ENCODE measurements at places on chromosomes 11 and 22.
A peak's percentile ranks its signal among the peaks of the same experiment; 100 is the strongest.

DNA sequence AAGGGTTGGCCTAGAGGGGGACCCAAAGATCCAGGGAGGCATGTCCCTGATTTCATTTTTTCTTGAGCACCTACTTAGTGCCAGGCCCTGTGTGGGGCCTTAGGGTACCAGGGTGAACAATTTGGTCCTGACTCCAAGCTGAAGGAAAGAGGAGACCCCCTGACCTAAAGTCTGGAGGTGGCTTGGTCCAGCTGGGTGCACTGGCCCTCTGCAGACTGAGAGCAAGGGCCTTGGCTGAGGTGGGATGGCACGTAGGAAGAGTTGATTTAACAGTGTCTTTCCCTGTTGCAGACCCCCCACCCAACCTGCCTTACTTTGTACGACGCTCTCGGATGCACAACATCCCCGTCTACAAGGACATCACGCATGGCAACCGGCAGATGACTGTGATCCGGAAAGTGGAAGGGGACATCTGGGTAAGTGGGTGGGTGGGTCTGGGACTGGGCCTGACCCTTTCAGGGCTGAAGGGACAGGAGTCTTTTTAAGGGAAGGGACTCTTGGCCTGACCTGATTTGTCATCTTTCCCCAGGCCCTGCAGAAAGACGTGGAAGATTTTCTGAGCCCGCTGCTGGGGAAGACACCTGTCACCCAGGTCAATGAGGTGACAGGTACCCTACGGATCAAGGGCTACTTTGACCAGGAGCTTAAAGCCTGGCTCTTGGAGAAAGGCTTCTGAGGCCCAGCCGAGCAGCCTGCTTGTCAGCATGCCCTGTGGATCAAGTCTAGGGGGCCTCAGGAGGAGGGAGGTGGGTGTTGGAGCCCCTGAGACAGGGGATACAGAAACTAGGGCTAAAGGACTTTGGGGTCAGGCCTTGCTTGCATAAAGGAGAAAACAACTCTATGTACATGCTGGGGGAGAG is 3.3 kb downstream of the MRPL49 start:
- DNase-seq = no peak

DNA sequence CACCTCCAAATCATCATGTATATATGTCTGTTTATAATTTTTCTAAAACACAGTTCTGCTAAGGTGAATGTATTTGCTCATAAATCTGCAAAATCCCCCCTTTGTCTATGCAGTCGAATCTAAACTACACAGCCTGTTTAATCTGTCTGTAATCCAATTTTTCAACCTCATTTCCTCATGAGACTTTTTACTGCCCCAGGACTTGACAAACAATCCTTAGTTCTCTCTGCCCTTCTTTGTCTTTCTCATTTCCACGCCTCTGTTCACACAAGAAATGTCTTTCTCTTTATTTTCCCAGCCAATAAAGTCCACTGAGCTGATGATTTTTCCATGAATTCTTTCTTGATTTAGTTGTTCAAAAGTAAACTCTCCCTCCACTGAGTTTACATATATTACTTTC is 1154.3 kb downstream of the FAM181B start:
- DNase-seq = no peak

DNA sequence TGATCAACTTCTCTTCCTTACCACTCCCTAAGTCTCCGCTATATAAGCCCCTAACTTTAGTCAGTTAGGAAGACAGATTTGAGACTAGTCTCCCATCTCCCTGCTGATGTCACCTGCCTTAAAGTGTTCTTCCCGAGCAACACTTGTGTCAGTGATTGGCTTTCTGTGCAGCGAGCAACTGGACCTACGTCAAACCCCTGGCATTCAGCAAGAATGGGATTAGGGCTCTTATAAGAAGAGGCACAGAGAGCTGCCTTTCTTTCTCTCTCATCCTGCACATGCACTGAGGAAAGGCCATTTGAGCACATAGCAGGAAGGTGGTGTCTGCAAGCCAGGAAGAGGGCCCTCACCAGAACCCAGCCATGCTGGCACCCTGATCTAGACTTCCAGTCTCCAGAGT is 116.6 kb upstream of the THY1 start:
- no peak for DNase-seq

GRCh38 chr11:65478388-65479183 is 20.3 kb upstream of the MALAT1 start:
- DNase-seq = no peak

DNA sequence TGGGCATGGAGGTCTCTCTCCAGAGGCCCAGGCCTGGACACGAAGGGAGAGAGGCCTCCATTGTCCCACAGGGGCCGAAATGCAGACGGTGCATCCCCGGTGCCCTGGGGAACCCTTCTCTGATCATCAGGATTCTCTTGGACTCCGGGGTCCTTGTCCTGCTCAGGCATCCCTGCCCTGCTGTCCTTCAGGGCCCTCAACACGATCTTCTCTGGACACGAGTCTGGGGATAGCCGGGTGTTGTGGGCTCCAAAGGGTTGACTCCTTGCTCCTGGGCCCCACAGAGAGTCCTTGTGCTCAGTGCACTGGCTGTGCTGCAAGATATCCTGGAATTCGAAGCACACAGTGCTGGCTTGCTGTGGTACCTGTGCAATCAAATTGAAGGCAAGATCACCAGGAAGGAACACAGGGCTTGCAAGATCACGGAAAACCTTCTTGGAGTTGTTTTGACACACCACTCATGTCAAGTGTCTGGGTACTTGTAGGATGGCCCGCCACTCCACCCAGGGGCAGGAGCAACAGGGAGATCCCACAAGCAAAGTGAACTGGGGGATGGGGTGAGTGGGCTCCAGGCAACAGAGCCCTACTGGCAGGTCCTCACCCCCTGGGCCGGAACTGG is 61.3 kb upstream of the PRODH start:
- DNase-seq = no peak

DNA sequence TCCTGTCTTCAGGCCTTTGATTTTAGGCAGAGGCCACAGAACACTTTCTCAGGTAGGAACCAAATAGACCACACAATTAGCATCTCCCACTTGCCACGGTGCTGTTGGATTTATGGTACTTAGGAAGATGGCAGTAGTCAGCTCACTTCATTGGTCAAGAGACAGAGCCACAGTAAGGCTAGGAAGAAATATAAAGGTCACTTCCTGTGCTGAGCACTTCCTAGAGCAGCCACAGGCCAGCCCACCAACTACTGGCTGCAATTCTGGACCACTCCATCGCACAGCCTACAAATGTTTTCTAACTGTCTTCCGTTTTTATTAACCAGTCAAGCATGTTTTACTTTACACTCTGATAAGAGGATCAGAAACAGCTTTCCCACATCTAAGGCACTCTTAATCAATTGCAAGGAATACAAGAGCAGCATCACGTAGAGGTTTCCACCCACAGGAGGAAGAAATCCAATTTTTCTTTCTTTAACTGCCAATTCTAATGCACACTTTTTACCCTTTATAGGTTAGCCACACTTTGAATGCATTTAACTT is 54.7 kb downstream of the ABTB2 start:
- no peak for DNase-seq

DNA sequence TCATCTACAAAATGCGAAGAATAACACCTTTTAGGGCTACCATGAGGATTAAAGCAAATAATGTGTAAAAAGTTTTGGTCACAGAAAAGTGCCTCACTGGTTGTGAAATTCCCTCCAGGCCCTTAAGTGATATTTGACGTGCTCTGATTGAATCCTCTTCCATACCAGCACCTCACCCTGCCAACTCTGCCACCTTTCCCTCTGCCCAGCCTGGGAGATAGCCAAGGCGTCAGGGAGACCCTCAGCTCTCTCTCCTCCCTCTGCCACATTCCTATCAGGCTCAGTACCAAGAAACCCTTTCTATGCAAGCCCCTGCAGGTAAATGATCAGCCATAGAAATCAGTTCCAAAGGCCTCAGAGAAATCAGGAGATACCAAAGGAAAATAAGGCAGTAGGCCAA is 21.4 kb downstream of the PLEKHA7 start:
- no peak for DNase-seq

GRCh38 chr11:3135481-3136440 is 29.3 kb downstream of the OSBPL5 start:
- no peak for DNase-seq

GRCh38 chr11:7677071-7677470 is 3.8 kb upstream of the CYB5R2 start:
- DNase-seq = no peak

GRCh38 chr11:67282155-67282875 is 6.8 kb upstream of the ANKRD13D start:
- DNase-seq = no peak

GRCh38 chr11:8087756-8088155 is 6.7 kb downstream of the TUB start:
- DNase-seq = no peak

DNA sequence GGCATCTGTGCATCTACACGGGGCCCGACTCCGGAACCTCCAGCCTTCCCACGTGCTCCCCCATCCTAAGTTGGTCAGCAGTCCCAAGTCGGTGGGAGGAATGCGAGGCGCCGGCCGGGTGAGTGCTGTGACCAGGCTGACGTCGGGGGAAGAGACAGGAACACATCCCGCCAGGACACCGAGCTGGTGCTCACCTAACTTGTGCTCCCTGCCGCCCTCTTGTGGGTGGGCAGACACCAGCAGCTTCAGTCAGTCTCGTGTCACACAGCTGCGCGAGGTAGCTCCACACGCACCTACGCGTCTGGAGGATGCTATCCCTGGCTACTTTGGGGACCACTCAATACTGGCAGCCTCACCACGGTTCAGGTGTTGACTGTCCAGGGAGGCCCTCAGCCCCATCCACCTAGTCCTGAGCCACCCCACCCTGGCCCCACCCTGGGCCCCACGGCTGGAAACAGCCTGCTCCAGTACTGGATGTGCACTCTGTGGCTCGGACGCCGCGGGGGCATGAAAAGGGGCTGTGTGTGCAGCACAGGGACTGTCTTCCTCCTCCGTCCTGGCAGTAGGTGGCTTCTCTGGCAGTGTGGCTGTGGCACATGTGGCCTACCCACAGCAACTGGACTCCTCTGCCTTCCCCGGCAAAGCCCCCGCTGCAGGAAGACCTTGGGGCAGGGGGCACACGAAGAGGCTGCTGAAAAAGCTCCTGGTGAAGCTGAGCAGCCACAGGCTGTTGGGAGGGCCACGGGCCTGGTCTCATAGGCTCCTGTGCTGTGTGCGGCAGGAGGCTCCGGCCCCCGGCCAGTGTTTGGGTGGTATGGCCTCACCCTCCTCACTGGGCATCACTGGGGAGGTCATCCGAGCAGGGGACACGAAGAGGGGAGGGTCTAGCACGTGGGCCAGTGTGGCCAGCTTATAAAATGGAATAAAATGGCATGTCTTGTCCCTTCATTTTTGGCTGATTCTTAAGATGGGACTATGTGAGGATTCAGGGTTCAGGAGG is 11.2 kb upstream of the BID start:
- DNase-seq = peak; percentile 45

DNA sequence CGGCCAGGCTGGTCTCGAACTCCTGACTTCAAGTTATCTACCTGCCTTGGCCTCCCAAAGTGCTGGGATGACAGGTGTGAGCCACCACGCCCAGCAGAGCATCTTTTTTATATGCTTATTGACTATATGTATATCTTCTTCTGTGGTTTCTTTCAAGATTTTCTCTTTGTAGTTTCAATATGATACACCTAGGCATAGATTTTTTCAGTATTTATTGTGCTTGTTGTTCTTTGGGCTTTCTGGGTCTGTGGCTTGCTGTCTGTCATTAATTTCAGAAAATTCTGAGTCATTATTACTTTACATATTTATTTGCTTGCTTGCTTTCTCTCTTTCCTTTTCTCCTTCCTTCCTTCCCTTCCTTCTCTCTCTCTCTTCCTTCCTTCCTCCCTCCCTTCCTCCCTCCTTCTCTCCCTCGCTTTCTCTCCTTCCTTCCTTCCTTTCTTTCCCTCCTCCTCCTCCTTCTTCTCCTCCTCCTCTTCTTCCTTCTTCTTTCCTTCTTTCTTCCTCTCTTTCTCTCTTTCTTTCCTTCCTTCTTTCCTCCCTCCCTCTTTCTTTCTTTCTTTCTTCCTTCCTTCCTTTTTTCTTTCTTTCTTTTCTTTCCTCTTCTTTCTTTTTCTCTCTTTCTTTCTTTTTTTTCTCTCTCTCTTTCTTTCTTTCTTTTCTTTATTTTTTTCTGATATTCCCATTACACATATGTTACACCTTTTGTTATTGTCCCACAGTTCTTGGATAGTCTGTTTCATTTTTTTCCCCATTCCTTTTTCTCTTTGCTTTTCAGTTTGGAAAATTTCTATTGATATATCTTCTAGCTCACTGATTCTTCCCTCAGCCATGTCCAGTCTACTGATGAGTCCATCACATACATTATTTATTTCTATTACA is 10.9 kb upstream of the DCHS1 start:
- DNase-seq = no peak

GRCh38 chr11:3723014-3723708 is 52.0 kb upstream of the CHRNA10 start:
- no peak for DNase-seq

- DNase-seq = no peak
These were observed 40.8 kb upstream of the CYP2D6 start for GRCh38 chr22:42171417-42171816.

DNA sequence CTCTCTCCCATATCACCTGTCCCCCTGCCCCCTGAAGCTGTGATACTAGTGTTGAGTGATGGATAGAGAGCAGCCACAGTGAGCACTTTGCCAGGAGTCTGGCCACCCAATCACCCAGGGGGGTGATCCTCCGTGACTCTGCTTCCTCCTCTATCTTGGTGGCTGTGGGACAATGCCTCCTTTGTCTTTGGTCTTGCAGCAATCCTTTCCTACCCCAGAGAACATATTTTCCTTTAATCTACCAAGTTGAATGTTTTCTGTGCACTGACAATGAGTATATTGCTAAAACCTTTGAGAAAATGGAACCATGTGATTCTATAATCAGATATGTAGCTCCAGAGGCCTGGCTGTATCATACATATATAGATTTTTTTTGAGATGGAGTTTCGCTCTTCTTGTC is 58.1 kb upstream of the HEPHL1 start:
- no peak for DNase-seq

DNA sequence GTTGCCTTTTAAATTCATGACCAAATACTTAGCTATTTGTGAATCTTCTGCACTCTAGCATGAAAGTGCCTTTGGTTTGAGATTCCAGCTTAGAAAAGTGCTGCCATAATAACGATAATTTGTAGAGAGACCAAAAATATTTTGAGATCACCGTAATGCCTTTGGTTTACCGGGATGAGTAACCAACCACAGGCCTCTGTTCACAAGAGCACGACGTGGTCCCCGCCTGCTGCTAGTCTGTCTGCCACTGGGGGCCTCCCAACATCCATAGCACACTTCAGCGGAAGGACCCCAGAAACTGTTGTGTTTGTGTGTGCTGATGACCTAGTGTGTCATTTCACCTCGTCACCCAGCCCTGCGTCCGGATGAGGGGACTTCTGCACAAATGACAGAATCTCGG is 67.0 kb upstream of the RASSF10 start:
- no peak for DNase-seq

All from stimulated activated CD4-positive, alpha-beta T cell treated with anti-CD3 and anti-CD28 coated beads, Interleukin-12 subunit alpha, Interleukin-12 subunit beta, amount 100 ng/mL, for 24 hours (primary cell).